Right lung (tissue), 10 donors: ENCODE measurements at places on chromosomes 7 and 10. TPM values are rescaled to one million over a fixed set of nuclear protein-coding genes. Genes with fewer than 3 reads are reported as not detected.

DNA sequence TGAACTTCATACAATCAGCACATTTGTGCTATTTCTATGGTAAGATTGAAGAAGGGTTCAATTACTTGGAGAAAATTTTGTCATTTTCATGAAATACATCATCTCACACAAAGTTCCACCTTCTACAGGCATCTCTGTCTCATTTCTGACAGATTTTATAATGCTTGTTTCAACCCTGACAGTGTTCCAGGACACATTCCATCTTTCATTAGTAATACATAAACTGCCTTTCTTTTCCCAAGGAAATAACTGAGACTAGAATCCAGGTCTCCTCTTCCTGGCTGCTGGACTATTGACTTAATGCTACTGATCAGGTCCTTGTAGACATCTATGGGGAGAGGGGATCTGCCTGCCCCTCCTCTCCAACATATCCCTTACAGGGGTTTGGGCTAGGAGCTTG is 70.1 kb upstream of the PLPP4 start:
- DNase-seq, result no peak

GRCh38 chr7:105212212-105212611 is 176.5 kb downstream of the SRPK2 start:
- no peak for DNase-seq

- no peak for DNase-seq
These were observed 7.6 kb downstream of the ECHS1 start for GRCh38 chr10:133365461-133366129.

GRCh38 chr10:18043148-18044006 is 91.7 kb downstream of the SLC39A12 start:
- DNase-seq, result no peak

SKIDA1 gene
- 5.6 TPM for polyA plus RNA-seq

DNA sequence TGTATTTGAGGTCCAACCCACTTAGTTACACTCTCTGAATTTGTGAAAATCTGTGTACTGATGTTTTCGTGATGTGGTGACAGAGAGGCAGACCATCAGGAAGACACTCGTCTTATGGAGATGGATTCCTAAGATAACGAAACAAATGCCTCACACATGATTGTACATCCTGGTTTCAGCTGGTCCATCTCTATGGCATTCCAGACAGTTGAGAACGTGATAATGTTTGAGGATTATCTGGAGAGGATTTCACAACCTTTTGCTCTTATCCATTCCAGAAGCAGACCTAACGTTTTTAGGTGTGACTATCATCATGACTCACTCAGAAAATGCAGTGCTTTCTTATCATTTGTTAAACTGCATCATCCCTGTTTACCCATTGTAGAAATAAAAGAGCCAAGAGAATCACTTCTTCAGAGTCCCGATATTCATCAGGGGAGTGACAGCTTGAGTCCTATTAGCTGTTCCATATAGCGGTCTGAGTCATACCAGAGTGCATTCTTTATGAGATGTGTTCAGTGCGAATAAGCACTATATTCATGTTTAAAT is 74.5 kb downstream of the BMPER start:
- DNase-seq, result peak; percentile 17
